LHCN-M2 (cell line): ENCODE measurements at places on chromosomes 7 and 10. TPM values are rescaled to one million over a fixed set of nuclear protein-coding genes. Genes with fewer than 3 reads are reported as not detected.
A peak's percentile ranks its signal among the peaks of the same experiment; 100 is the strongest.

Gene SMKR1
- 0.46 and 0.71 TPM in 2 replicates for total RNA-seq

Gene ATG9B
- total RNA-seq: 0.06 TPM in 2 replicates

Gene WIPF3
- total RNA-seq: not detected in 2 replicates

Gene PLXNA4
- not detected in 2 replicates for total RNA-seq

Gene MKI67
- 54.4 and 87.8 TPM in 2 replicates for total RNA-seq

DNA sequence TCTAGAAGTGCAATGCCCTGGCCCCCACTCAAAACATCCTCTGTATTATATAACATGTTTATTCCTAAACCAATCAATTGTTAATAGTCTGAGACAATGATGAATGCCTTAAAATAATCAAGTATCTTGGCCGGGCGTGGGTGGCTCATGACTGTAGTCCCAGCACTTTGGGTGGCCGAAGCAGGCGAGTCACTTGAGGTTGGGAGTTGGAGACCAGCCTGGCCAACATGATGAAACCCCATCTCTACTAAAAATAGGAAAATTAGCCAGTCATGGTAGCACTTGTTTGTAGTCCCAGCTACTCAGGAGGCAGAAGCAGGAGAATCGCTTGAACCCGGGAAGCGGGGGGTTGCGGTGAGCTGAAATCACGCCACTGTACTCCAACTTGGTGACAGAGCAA, 29.4 kb upstream of the CACNA2D1 start:
- peak; percentile 5 for DNase-seq

- no peak for DNase-seq
Observed at GRCh38 chr7:101898106-101898505, 80.7 kb downstream of the CUX1 start.
